ENCODE measurements at places on chromosomes 5 and 9. TPM values are rescaled to one million over a fixed set of nuclear protein-coding genes. Genes with fewer than 3 reads are reported as not detected.

Gene UNC13B
- total RNA-seq = 10.1 TPM

Gene PDLIM4
- 37.3 TPM for total RNA-seq

Gene ANKRD31
- 0.16 TPM for total RNA-seq

Gene FOXD4L6
- total RNA-seq = not detected

Gene CREBRF
- 29.7 TPM for total RNA-seq

Gene TAF11L5
- not detected for total RNA-seq

Gene QRFP
- total RNA-seq = not detected

Gene PCDHB5
- 0.45 TPM for total RNA-seq

Gene NADK2
- total RNA-seq = 109 TPM

Gene ZNF454
- 0.18 TPM for total RNA-seq

Gene DPM2
- total RNA-seq = 19.9 TPM

Gene SLC36A3
- total RNA-seq = not detected

Gene PCDHB16
- total RNA-seq = 0.25 TPM

Gene HMMR
- 1.2 TPM for total RNA-seq

Gene HSPB3
- not detected for total RNA-seq

Gene PLCXD3
- total RNA-seq = 13.0 TPM

Gene TMC1
- 0.36 TPM for total RNA-seq

Gene PCDHGA12
- 39.7 TPM for total RNA-seq

Gene HRCT1
- 0.81 TPM for total RNA-seq

Gene NUTM2F
- total RNA-seq = not detected

Gene PHYHD1
- 13.1 TPM for total RNA-seq

Gene TXNDC8
- total RNA-seq = not detected

Gene NR2F1
- total RNA-seq = 20.5 TPM

Gene BASP1
- 18.5 TPM for total RNA-seq

Gene LPAR1
- total RNA-seq = 39.2 TPM

Gene NIPAL4
- total RNA-seq = not detected

Gene GKAP1
- 1.4 TPM for total RNA-seq

Gene RGS7BP
- total RNA-seq = 0.72 TPM

Gene OR1Q1
- 0.81 TPM for total RNA-seq

Gene CACNA1B
- 0.16 TPM for total RNA-seq

Gene RGS3
- total RNA-seq = 48.9 TPM

Gene ELOVL7
- not detected for total RNA-seq
